Right lobe of liver (tissue), 6 donors: ENCODE measurements at places on chromosomes 6 and 20. TPM values are rescaled to one million over a fixed set of nuclear protein-coding genes. Genes with fewer than 3 reads are reported as not detected.

GRCh38 chr6:84263557-84263956, 36.1 kb upstream of the CEP162 start:
- no peak for DNase-seq

DNA sequence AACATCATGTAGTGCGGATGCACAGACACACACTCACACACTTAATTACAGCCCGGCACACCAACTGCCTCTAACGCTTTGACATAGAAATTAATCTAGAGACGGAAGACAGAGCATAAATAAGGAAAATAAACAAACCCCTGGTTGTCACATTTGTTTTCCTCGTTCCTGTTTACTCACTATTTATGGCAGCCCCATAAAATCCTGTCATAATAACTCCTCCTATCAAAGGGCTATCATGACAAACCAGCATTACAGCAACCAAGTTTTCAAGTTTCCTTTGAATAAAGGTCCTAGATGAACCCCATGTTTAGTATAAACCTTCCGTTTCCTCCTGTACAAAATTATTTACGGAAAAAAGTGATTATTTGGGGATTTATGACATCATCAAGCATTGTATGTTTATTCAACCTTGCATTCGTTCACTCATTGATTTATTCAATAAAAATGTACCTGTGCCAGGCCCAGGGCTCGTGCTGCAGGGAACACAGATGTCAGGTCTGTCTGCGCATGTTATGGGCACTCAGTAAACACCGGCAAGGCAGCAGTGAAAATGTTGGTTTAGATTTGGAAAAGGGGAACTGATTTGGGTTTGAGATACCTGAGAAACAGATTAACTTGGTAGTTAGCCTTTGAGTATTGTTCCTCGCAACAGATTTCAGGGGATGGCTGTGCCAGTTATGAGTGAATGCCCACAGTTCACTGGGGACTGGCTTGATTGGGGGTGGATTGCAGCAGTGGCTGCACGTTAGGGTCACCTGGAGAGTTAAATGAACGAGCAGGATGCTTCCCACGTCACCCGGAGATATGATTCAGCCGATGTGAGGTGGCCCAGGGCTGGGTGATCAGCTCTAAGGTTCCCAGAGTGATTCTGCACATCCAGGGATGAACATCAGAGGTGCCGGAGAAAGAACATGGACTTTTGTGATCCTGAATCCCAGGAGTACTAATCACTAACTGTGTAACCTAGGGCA, 295.3 kb upstream of the FOXQ1 start:
- no peak for DNase-seq

DNA sequence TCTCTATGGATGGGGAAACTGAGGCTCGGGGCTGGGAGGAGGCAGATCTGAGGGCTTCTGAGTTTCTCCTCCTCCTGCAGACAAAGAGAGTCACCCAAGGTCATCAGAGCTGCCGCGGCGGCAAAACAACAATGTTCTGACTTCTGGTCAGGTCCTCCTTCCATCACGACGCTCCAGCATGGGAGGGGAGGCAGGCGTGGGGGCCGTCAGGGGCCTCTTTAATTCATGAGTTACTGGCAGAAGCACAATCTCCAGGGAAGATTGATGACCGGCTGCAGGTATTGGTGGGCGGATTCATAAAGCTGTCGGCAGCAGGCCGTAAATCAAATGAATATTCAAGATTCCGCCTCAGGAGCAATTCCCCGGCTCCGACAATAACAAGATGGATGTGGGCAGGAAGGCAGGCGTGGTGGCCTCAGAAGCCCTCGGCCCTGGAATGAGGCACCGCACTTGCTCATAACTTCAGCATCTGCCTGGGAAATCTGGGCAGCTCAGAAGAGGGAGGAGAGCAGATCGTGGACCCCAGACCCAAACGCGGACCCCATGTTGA, 19.1 kb downstream of the PCK1 start:
- DNase-seq, result peak; percentile 38

GRCh38 chr6:28803337-28803709, 120.5 kb downstream of the TRIM27 start:
- DNase-seq, result no peak

- DNase-seq, result no peak
These were observed 802.0 kb downstream of the C6orf118 start for GRCh38 chr6:164507206-164507940.

GRCh38 chr20:24598346-24598745, 128.9 kb downstream of the SYNDIG1 start:
- DNase-seq, result no peak

GRCh38 chr20:42779216-42779615, 410.5 kb downstream of the PTPRT start:
- no peak for DNase-seq

NFS1 gene
- 63.7 TPM for total RNA-seq

DNA sequence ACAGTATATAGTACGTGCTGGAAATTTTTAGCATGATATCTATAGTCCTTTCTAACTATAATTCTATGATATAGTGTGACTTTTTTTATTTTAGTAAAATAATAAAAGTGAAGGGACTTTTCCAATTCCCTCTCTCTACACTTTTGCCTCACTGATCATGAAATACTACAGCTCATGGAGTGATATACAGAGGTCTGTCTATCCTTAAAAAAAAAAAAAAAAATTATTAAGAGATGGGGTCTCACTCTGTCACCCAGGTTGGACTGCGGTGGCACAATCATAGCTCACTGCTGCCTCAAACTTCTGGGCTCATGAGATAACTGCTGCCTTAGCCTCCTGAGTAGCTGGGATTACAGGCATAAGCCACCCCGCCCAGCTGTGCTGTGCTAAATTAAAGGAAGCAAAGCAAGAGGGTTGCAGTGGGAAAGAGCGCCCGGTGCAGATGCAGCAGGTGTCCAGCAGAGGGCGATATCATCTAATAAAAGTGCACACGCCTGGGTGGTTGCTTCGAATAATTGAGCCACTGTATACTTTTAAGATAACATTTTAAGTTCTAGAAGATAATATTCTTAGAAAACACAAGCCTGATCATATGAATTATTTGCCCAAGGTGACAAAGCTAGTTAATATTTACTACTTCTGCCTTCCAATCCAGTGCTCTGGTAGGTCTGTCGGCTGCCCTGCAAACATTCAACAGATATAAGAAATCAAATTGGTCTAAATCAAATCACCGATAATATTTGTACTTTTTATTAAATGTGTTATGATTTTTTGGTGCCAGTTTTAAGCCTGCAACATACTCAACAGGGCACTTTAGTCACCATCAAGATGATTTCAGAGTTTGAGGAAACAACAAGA, 94.9 kb upstream of the NT5E start:
- peak; percentile 64 for DNase-seq

DEFB124 gene
- total RNA-seq, result not detected

DNA sequence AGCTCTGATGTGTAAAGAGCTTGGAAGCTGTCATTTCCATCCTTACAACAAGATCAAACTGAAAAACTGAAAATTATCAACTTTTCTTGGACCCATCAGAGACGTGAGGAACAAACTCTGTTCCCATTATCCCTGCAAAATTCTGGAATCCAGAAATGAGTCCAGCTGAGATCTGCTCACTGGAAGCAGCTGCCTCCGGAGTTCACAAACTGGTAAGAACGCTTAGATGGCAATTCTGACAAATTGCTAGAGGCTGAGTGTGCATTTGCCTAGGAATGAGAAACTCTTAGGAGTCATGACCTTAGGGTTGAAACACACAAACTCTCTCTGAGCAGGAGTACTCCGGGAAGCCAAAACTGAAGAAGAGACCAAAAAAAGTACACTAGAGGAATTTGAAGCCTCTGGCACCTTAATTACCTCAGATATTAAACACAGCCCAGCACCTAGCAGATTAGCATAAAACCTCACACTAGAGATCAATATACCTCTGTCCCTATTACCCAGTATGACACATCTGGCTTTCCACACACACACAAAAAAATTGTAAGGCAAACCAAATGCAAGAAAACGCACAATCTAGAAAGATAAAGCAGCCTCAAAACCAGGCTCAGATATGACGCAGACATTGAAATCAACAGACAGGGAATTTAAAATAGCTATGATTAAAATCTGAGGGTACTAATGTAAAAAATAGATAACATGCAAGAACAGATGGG, 233.5 kb upstream of the SGK1 start:
- DNase-seq, result no peak

- DNase-seq, result peak; percentile 23
These were observed 55.3 kb downstream of the DLL1 start for GRCh38 chr6:170235391-170236125.

GRCh38 chr6:97422171-97422570, 139.2 kb upstream of the MMS22L start:
- no peak for DNase-seq

DNA sequence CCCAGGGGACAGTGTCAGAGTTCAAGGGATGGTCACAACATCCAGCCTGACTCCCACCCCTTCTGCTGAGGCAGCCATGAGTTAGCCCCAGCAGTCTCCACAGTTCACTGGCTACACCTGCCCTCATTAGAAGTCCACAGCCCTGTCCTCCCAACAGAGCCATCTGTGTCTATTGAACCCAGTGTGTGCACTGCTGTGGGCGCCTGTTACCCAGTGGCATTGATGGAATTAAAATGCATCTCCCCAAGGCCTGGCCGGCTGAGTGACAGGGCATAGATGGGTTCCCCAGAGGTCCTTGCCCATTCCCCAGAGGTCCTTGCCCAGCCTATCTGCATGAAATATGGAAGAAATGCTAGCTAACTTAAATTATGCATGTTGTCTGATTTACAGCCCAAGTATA, 73.3 kb downstream of the PCSK2 start:
- DNase-seq, result no peak

DNA sequence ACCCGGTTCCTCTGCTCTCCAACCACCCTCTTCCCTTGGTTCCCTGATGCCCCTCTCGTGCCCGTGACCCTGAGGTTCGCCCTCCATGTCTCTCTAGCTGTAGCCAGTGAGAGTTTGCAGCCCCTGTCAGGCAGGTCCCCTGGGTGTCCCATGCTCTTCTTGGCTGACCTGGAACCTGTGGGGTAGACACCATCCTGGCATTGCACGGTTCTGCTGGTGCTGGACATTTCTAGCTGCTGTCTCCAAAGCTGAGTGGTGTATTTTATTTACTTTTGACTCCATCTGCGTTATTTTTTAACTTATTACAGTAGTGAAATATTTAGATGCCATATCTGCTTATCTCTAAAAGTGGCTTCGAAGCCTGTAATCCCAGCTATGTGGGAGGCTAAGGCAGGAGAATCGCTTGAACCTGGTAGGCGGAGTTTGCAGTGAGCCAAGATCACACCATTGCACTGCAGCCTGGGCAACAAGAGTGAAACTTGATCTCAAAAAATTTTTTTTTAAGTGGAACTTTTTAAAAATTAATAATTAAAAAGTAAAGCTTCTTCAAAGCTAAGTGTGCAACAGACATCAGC, 12.5 kb downstream of the ENTPD6 start:
- DNase-seq, result no peak

DNA sequence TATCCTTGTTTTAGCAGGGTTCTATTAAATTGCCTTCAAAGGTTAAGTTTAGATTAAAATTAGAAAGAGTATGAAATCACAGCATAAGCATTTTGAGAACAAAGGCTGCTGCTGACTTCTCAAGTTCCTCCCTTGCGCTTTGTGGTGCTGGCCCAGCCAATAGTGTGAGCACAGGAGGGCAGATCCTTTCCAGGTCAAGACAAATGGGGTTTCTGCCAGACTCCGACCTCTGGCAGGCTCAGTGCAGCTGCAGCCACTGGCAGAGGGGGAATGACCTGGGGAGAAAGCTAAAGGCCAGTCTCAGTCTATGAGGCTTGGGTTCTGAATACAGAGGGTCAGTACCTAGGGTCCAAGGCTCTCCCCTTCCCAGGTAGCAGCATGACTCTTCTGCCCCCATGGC, 27.0 kb downstream of the CLIC5 start:
- no peak for DNase-seq

DNA sequence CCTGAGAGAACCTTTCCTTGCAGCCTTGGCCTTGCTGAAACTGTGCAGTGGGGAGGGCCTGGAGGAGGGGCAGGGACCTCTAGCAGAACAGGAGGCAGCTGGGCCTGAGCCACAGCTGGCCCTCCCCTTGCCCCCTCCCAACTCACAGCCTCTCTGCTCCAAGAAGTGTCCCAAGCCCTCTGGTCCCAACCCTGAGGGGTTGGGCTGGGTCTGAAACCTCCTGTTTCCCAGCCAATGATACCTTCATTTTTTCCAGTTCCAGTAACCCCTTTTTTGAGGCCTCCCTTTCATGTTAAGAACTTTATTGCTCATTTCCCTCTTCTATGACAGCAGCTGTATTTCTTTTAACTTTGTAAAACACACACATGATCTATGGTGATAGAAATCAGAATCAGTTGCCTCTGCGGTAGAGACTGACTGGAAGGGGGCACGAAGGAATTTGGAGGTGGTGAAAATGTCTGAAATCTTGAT, 17.9 kb upstream of the ARMC12 start:
- DNase-seq, result no peak

KCNB1 gene
- total RNA-seq, result 3.5 TPM

GRCh38 chr6:161476711-161477110, 202.8 kb upstream of the AGPAT4 start:
- DNase-seq, result no peak

DNA sequence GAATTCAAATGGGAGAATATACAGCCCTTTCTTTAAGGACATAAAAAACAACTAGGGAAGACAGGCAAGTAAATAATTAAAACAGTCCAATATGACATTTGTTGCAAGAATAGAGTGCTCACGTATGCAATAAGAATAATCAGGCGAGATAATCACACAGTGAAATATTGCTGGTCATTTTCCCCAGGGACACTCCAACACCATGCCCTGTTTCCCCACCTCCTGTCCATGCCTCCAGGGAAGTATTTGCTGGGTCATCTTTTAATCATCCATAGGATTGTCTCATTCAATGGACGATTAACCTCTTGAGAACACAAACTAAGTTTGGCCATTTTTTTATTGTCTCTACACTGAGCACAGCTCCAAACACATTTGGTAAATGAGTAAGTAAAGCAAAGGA, 472.9 kb downstream of the C6orf118 start:
- no peak for DNase-seq

ZNF334 gene
- total RNA-seq, result 0.55 TPM

GRCh38 chr6:20328266-20328923, 73.3 kb upstream of the E2F3 start:
- no peak for DNase-seq

DNA sequence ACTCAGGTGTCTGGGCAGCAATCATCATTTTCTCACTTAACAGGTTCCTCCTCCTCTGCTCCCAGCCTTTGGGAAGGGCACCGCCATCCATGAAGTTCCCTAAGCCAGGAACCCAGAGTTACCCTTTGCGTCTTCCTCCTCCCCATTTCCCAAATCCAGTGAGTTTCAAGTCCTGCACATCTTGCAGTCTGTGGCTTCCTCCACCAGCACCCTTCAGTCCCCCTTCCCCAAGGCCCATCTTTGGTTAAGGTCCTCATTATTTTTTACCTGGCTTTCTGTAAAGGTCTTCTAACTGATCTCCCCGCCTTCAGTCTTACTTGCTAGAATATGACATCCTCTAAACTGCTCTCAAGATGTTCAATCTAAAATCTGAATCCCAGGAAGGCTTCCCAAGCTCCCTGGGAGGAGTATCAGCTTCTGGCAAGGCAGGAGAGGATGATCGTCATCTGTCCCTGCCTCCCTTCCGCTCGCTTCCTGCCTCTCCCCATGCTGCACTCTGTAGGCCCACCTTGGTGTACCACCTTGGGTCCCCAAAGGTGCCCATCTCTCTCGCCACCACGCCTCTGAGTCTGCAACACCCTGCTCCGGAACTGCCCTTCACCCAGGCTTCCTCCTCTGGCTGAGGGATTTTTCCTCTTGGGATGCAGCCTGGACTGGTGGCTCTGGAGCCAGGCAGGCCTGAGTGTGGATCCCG, 11.4 kb upstream of the DUSP22 start:
- DNase-seq, result no peak

FAM110A gene
- total RNA-seq, result 4.0 TPM

PRICKLE4 gene
- total RNA-seq, result 3.1 TPM

GRCh38 chr20:62117362-62117646, 5.0 kb upstream of the LSM14B start:
- no peak for DNase-seq
